HCEC 1CT (cell line): ENCODE measurements at places on chromosomes 2 and 18.

DNA sequence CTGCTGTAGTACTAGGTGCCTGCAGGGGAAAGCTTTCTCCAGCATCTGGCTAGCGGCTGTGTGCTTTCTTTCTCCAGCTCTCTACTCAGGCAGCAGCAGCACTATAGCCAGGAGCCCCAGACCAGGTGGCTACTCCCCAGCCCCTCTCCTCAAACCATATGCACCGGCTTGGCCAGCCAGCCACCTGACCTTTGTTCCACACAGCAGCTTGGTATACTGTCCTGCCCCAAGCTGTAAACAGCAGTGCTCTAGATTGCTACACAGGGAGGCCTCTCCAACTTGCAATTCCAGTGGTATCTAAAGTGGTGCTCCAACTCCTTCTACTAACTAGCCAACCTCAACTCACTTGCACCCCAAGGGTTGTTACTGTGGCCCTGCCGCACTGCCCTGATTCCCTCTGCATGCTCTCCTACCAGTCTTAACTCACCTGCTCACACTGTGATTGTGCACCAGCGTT is 19.6 kb downstream of the LDAH start:
- DNase-seq = no peak

DNA sequence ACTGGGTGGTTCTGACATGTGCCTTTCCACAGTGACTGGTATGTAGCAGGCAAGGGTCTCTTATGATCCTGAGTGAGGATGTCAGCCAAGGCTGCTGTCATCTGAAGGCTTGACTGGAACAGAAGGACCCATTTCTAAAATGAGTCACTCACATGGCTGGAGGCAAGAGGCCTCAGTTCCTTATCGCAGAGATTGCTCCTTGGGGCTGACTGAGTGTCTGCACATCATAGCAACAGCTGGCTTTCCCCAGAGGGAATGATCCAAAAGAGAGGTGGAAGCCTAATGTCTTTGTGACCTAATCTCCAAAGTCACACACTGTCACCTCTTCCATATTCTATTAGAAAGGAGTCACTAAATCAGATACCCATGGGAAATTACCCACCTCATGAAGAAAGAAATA is 114.0 kb downstream of the NEDD4L start:
- no peak for DNase-seq

DNA sequence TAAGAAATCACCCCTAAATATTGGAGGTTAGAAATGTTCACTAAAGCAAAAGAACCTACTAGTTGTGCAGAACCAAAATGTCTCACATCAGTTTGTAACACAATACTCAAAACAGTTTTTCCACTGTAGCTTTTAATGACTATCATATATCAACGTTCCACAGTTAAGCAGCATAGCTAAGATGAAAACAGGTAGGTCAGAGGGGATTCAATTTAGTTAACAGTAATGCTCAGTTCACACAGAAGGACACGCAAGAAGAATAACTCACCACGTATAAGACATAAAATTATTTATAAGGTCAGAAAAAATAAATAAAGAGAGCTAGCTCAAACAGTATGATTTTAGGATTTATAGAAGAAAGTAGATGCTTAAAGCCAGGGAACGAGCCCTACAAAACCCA is 118.9 kb upstream of the CCDC150 start:
- no peak for DNase-seq

DNA sequence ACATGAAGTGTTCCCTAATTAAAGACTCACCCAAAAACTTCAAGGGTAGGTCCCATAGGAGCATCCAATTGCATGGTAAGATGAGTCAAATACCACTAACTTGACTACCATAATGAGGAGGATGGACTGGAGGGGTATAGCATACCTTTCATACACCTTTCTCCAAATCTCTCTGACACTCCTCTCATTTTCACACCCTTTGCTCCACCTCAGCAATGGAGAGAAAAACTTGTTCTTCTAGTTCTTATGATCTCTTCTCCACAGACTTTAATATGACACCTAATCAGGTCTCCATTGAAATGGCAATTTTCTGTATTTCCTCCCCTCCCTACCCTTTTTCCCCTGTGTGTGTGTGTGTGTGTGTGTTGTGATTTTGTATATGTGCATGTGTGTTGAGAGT is 41.1 kb upstream of the MAP2 start:
- no peak for DNase-seq
